ENCODE measurements at places on chromosomes 6 and 20.
A peak's percentile ranks its signal among the peaks of the same experiment; 100 is the strongest.

- no peak for DNase-seq
Measured at GRCh38 chr6:167838207-167838748, 11.6 kb downstream of the AFDN start.

DNA sequence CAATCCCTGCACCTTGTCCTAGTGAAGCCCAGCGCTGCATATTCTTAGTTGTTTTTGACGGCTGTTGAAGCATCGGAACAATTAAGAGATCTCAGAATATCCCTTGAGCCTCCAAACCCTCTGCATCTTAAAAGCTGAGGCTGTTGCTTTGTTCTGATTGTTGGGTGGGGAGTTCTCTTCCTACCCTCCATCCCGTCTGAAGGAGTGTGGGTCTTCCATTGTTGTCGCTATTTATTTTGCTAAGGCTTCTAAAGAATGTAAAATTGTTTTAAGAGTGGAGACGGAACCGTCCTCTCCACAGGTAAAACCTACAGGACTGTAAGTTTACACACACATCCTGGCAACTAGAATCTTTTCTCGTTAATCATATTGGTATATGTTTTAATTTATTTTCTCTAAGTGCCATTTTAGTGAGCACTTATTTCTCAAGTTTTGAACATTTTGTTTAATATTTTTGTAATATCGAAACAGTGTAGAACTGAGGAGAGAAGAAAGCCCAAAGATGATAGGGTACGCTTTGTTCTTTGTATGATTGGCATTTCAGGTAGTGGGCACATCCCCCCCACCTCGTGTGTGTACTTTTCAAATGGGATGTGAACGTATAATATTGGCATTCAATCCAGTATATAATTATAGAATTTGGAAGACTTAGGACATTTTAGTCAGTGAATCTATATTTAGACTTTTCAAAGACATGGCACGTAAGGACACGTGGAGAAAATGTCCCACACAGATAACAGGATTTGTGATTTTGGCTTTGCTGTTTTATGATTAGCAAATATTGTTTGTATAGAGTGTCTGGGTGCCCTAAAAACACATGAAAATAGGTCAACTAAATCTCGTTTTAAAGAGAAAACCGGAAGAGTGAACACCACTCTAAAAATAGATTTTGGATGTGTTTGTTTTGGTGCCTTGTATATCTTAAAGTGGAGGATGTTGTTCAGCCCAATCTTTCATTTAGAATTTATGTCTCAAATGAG, 1.3 kb downstream of the RNF146 start:
- peak; percentile 3 for DNase-seq

DNA sequence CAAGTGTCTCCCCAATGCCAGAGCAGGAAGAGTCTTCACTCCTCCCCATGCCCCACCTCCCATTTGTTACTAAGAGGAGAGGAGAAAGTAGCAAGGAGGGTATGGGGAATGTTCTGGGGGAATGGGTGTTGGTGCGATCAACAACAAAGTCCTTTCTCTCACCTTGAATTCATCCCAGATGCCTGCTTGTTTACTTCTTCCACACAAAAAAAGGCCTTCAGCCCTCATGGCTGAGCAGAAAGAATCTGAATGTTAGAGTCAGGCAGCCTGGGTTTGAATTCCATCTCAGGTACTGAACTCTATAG, 9.9 kb downstream of the MOG start:
- DNase-seq = no peak

- no peak for DNase-seq
Measured at GRCh38 chr6:159118924-159119323, 50.3 kb upstream of the FNDC1 start.

DNA sequence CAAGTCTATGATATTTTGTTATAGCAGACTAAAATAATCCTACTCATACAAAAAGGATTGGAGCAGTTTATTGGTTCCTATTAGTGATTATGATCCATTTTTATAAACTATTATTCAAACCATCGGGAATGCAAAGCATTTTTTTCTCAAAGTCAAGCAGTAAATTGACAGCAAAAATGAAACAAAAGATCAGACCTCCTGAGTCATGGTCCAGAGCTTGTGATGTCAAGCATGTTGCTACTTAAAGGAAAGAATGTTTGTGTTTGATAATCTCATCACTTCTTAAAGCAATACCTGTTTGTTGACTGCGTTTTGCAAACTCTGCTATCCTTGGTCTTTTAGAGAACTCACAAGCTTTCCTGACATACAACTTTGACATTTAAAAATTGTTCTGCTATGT, 204.4 kb downstream of the SAMD5 start:
- no peak for DNase-seq

GRCh38 chr6:106247733-106248132, 77.8 kb downstream of the ATG5 start:
- DNase-seq = no peak

- no peak for DNase-seq
Measured at GRCh38 chr6:98894810-98895209, 52.9 kb downstream of the FBXL4 start.

DNA sequence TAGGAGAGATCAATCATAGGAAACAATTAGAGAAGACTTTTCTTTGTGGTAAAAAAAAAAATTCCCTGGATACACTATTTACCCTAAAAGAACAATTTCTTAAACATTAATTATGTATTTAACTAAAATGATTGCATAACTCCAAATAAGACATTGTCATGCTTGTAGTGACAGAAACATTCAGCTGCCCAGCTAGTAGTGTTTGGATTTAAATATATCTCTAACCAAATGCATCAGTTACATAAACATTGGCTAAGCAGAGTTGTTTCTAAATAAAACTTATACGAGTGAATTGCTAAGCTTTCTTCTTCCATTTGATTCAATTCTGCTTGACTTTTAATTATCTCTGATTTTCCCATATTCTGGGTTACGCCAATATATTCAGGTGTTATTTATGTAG, 23.7 kb downstream of the MLIP start:
- no peak for DNase-seq

DNA sequence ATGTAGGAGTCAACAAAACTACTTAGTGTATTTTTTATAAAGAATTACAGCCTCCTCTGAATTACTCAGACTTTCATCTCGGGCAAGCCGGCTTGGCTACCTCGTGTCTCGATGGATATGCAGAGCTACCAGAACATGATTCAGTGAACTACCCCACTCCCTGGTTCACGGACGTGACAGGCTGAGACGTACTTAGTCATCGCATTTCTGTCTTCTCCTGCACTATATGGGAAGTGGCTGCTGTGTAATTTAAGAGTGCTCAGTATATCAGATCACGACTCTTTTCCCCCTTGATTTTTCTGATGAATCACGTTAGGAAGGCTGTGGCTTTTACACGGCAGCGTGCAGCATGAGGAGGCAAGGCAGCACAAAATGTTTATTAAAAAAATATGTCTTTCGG, 302.7 kb upstream of the ZFP64 start:
- DNase-seq = no peak

DNA sequence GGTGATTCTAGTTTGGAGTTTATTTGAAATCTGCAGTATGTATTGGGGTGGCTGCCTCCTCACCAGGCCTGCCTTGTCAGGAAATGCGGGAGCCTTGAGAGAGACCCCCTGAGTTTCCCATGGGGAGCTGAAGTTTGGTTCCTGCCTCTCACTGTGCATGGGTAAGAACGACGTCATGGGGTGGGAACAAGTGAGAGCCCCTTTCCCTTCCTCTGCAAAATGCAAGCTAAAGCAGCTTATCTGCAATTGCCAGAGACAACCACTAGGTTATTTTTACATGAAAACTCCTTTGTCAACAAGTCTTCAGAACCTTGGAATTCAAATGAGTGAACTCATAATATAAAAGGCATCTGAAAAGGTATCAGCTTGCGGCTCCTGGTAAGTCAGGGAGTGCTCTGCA, 58.4 kb downstream of the TMEM170B start:
- DNase-seq = no peak

GRCh38 chr6:149580880-149581279, 14.7 kb downstream of the GINM1 start:
- no peak for DNase-seq

All from NCI-H2081 treated with DMSO at 0.1 percent for 48 hours (cell line).